Stimulated activated naive CD8-positive, alpha-beta T cell treated with anti-CD3 and anti-CD28 coated beads, Interleukin-15, Interleukin-2, amounts not matched to agents 100 U/mL and 50 U/mL, for 24 hours (primary cell): ENCODE measurements at places on chromosomes 3 and 15.

DNA sequence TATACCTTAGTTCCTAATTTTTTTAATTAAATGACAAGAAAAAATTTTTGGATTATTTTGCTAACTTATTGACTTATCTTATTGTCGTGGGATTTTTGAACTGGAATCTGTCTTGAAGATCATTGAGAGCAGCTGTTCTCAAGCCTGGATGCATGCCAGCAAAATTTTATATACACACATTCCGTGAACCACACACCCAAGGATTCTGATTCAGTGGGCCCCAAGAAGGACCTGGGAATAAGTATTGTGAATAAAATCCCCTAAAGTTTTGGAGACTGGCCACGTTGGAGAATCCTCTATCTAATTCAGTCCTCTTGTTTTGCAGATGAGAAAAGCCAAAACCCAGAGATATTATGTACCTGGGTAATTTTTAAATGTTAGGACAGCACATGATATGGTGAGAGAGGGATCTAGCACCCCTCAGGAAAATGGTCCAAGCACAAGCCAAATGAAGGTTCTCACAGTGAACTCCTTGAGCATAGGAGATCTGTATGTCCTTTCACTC lies 55.2 kb downstream of the UNC13C start:
- no peak for DNase-seq

DNA sequence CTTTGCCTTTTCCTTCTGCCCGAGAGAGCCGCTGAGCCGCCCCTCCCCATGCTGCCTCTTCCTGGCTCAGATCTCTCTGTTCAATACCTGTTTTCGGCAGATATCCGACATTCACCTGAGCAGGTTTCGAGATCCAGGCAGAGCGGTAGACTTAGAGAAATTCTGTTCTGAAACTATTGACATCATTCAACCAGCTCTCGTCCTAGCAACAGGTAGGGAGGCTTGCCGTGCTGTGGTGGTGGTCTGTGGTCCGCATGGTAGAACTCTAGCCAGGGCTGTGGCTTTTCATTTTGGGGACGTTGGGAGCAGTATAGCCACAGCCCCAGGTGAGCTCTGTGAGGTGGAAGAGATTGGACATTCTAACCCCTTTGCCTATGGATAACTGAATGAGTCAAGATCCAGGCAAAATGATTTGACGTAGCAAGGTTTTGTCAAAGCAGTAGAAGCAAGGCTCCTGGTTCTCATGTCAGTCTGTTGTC lies 810 bp downstream of the TMEM62 start:
- no peak for DNase-seq

DNA sequence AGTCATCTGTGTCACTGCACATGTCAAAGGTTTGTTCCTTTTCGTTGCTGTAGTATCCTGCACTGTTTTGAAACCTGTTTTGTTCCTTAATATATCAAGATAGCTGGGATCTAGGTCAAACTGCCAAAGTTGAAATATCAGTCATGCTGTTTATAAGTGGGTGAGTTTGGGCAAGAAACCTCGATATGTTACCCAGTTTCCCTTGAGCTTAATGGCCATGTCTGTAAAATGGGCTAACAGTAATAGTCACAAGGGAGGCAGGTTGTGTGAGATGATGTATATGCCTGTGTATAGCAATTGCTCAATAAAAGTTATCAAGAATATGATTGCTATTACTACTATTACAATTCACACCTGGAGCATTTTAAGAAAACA lies 57.1 kb downstream of the BHLHE40 start:
- no peak for DNase-seq

- no peak for DNase-seq
Measured at GRCh38 chr15:55151631-55152030, 45.1 kb downstream of the RSL24D1 start.
